ENCODE measurements at places on chromosomes 5 and 9.

DNA sequence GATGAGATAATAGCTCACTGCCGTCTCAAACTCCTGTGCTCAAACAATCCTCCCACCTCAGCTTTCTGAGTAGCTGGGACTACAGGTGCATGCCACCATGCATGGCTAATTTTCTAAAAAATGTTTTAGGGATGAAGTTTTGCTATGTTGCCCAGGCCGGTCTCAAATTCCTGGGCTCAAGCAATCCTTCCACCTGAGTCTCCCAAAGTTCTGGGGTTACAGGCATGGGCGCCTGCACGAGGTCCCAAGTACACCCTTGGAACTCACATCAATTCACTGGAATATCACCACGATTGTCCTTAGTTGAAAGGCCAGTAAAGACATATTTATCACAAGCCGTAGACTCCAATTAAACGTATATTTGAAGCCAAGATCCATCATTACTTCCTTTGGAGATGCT, 184.6 kb downstream of the IRX1 start:
- no peak for DNase-seq

- no peak for DNase-seq
Observed at GRCh38 chr5:180632768-180633167, 16.6 kb downstream of the FLT4 start.

- DNase-seq: no peak
Observed at GRCh38 chr5:10578293-10578665, 14.4 kb downstream of the ANKRD33B start.

DNA sequence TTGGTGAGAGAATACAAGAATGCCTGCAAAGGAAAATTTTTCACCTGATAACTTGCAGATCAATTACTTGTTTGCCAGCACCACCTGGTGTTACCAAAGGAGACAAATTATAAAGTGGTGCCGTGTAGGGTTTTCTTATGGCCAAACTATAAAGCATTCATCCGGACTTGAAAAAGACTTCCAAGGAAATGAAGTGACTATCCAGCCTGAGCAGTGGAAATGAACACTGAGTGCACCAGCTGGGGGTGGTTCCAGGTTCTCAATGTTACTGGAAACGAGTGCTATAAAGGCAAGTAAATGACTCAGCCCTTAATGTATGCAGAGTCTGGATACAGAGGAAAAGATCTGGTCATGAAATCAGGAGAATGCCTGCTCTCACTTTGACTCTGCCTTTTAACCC, 113.1 kb downstream of the DNAH5 start:
- DNase-seq: no peak

- DNase-seq: no peak
Observed at GRCh38 chr9:129879991-129880653, 44.9 kb downstream of the USP20 start.

GRCh38 chr5:113166261-113166660, 189.7 kb downstream of the DCP2 start:
- DNase-seq: no peak

Data from stimulated activated CD4-positive, alpha-beta T cell treated with anti-CD3 and anti-CD28 coated beads, Interleukin-15, amount 100 ng/mL, for 48 hours (primary cell).